ENCODE measurements at places on chromosomes 16 and 17.

DNA sequence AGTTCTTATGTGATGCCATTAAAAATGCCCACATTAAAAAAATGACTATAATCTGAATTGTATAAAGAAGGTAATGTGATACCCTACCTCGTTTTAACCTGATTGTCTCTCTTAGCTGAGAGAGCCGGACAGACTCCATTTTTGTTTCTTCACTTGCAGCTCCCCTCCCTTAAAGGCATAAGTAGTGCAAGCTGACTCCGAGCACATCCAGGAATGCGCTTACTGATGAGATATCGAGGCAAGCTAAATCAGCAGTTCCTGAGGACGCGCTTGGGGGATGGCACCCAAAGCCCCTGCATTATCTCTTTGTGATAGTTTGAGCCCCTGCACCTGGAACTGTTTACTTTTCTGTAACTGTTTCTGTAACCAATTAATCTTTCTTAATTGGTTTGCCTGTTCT lies 6.3 kb downstream of the KRT24 start:
- H3K4me3 ChIP-seq = no peak overlapping the region
- peaks cover 5% of the 10 kb centered on the region for H3K27me3 ChIP-seq
- no peaks in the 10 kb centered on the region for H3K4me1 ChIP-seq
- H3K27ac ChIP-seq = no peak overlapping the region

DNA sequence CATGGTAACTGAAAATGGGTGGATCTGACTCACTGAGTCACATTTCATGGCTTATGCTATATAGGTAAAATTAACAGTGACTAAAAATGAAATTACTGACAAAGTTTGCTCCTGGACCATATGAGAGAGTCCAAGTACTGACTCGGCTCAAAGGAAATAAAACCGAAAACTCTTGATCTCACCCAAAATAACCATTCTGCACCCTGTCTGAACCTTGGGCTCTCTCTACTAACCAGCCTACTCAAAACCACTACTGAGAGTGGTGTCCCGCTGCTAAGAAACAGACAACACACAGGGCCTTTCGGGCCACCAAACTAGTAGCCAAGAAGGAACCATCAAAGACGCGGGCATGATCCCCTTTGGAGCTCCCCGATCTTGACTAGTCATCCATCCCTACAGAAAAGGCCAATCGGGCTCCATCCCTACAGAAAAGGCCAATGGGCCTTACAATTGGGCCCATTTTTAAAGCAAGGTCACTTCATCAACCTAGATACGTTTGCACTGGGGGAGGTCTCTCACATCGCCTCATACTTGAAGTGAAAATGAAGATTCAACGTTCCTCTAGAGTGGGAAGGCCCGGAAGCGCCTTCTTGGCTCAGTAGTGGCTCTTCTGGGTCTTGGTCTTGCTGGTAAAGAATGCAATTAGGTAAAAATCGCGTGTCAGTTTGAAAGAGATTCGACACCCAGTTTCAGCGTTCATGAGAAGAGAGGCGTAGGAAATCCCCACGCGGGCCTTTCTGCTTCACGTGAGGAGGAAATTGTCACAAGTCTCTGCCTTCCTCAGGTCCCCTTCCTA lies 720 bp upstream of the ZPBP2 start:
- H3K4me1 ChIP-seq = no peaks in the 10 kb centered on the region
- H3K27me3 ChIP-seq = peaks cover 43% of the 10 kb centered on the region
- no peak overlapping the region for H3K4me3 ChIP-seq
- no peaks in the 10 kb centered on the region for H3K36me3 ChIP-seq
- no peak overlapping the region for H3K27ac ChIP-seq
- DNase-seq = no peak

DNA sequence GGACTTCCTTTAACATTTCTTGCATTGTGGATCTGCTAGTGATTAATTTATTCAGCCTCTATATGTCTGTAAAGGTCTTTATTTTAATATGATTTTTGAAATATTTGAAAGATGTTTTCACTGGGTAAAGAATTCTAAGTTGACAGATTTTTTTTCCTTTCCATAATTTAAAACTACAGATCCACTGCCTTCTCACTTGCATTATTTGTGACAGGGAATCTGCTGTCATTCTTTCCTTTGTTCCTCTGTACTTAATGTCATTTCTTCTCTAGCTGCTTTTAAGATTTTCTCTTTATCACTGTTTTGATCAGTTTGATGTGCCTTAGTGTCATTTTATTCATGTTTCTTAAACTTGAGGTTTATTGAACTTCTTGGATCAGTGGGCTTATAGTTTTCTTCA lies 159.9 kb downstream of the CYB561 start:
- peaks cover 26% of the 10 kb centered on the region for H3K4me1 ChIP-seq
- no peak overlapping the region for H3K27ac ChIP-seq
- no peaks in the 10 kb centered on the region for H3K27me3 ChIP-seq
- DNase-seq = no peak
- H3K4me3 ChIP-seq = no peak overlapping the region

- no peak for DNase-seq
- H3K27me3 ChIP-seq = no peaks in the 10 kb centered on the region
- peaks cover 62% of the 10 kb centered on the region for H3K36me3 ChIP-seq
- peak overlapping the region; percentile 89 for H3K27ac ChIP-seq
- H3K4me1 ChIP-seq = peaks cover 39% of the 10 kb centered on the region
- H3K4me3 ChIP-seq = no peak overlapping the region
Measured at GRCh38 chr16:28196387-28196987, 15.3 kb downstream of the XPO6 start.

DNA sequence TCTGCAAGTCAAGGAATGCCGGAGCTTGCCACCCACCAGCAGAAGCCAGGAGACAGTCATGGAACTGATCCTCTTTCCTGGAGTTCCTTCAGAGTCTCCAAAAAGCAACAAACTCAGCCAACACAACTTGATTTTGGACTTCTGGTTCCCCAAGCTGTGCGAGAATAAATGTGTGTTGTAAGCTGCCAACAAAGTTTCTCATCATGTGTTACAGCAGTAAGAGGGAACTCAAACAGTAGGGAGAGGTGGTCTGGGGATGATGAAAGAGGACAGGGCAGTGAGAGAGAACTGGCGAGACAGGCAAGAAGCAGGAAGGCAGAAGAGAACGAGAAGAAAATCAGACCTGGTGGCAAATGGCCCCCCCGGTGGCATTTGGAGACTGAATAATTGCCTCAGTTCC lies 204.9 kb downstream of the MAF start:
- no peak overlapping the region for H3K27ac ChIP-seq
- H3K4me1 ChIP-seq = no peaks in the 10 kb centered on the region
- no peak overlapping the region for H3K4me3 ChIP-seq
- DNase-seq = no peak
- H3K36me3 ChIP-seq = no peaks in the 10 kb centered on the region
- H3K27me3 ChIP-seq = peaks cover 16% of the 10 kb centered on the region

- peak; percentile 41 for DNase-seq
- H3K36me3 ChIP-seq = no peaks in the 10 kb centered on the region
- H3K4me3 ChIP-seq = no peak overlapping the region
- H3K4me1 ChIP-seq = peaks cover 9% of the 10 kb centered on the region
- no peak overlapping the region for H3K27ac ChIP-seq
- H3K27me3 ChIP-seq = no peaks in the 10 kb centered on the region
Measured at GRCh38 chr17:50267074-50267841, 7.0 kb upstream of the TMEM92 start.

GRCh38 chr16:10609402-10609774 lies 29.0 kb upstream of the EMP2 start:
- peaks cover 11% of the 10 kb centered on the region for H3K4me1 ChIP-seq
- H3K27me3 ChIP-seq = no peaks in the 10 kb centered on the region
- no peaks in the 10 kb centered on the region for H3K36me3 ChIP-seq
- no peak for DNase-seq

DNA sequence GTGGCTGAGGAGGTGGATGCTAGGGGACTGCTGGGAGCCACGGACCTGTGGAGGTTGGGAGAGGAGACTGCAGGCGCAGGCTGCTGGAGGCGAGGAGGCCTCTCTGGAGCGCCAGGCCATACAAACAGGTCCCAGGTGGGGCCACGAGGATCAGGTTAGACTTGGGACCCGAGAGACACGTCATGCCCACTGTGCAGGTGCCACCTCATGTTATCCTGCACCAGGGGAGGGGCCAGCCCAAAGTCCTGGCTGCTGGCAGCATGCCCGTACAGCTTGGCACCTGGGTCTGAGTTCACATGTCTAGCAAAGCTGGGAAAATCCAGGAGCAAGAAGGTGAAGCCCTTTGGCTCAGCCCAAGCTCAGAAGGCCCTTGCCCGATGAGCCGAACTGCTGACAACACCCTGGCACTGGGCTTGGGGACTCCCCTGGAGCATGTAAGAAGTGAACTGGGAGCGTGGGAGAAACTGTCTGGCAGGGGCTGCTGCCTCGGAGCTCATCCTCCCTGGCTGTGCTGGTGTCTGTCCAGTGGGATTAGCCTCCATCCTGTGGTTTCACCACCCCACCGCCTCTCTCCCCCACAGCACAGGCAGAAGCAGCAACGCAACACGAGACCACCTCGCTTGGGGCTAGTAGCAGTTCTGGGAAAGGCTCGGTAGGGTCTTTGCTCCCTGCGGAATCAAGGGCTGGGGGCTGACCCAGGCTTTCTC lies 5.3 kb downstream of the ARHGDIA start:
- H3K4me3 ChIP-seq = no peak overlapping the region
- peak; percentile 75 for DNase-seq
- peaks cover 73% of the 10 kb centered on the region for H3K36me3 ChIP-seq
- peaks cover 23% of the 10 kb centered on the region for H3K4me1 ChIP-seq

GRCh38 chr16:50588276-50588675 lies 40.1 kb downstream of the NKD1 start:
- DNase-seq = no peak
- no peaks in the 10 kb centered on the region for H3K4me1 ChIP-seq

DNA sequence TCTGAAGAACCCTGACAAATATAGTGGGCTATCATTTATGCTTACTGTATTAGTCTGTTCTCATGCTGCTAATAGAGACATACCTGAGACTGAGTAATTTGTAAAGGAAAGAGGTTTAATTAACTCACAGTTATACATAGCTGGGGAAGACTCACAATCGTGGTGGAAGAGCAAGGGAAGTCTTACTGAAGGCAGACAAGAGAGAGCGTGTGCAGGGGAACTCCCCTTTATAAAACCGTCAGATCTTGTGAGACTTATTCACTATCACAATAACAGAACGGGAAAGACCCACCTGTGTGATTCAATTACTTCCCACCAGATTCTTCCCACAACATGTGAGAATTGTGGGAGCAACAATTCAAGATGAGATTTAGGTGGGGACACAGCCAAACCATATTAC lies 526.8 kb upstream of the GOT2 start:
- no peaks in the 10 kb centered on the region for H3K36me3 ChIP-seq
- H3K4me3 ChIP-seq = no peak overlapping the region
- no peak for DNase-seq

- no peaks in the 10 kb centered on the region for H3K36me3 ChIP-seq
- H3K4me1 ChIP-seq = peaks cover 16% of the 10 kb centered on the region
- no peak overlapping the region for H3K27ac ChIP-seq
- H3K27me3 ChIP-seq = no peaks in the 10 kb centered on the region
- DNase-seq = no peak
Measured at GRCh38 chr17:66548659-66549310, 246.4 kb downstream of the PRKCA start.

- no peaks in the 10 kb centered on the region for H3K27me3 ChIP-seq
- H3K4me3 ChIP-seq = no peak overlapping the region
- no peaks in the 10 kb centered on the region for H3K36me3 ChIP-seq
- H3K27ac ChIP-seq = peak overlapping the region; percentile 79
- no peak for DNase-seq
- peaks cover 56% of the 10 kb centered on the region for H3K4me1 ChIP-seq
Measured at GRCh38 chr17:41518031-41518430, 659 bp downstream of the KRT15 start.

DNA sequence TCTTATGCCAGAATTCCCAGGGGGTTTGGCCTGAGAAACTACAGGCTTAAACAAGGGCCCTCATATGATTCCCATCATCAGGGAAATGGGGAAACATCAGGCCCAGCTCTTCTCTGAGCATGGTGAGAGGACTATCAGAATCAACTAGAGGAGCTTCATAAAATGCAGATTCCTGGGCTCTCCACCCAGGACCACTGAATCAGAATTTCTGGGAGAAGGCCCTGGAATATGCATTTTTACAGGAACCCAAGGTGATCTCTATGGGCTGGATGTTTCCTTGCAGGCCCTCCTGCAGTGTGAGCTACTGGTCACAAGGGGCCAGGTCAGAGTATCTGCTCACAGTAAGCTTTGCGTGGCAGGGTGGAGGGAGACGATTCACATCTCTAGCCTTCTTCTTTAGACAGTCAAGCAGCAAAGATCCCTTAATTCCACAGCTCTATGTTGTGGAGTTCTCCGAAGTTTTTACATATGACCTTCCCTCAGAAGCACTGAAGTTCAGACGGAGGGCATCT lies 38.8 kb upstream of the HOXB13 start:
- no peak for DNase-seq
- no peaks in the 10 kb centered on the region for H3K36me3 ChIP-seq
- H3K27me3 ChIP-seq = no peaks in the 10 kb centered on the region
- no peak overlapping the region for H3K27ac ChIP-seq
- H3K4me1 ChIP-seq = no peaks in the 10 kb centered on the region
- H3K4me3 ChIP-seq = no peak overlapping the region

- peaks cover 56% of the 10 kb centered on the region for H3K36me3 ChIP-seq
- H3K4me1 ChIP-seq = peaks cover 5% of the 10 kb centered on the region
- no peaks in the 10 kb centered on the region for H3K27me3 ChIP-seq
- DNase-seq = peak; percentile 11
- no peak overlapping the region for H3K27ac ChIP-seq
Measured at GRCh38 chr17:73211745-73212144, 18.9 kb downstream of the COG1 start.

DNA sequence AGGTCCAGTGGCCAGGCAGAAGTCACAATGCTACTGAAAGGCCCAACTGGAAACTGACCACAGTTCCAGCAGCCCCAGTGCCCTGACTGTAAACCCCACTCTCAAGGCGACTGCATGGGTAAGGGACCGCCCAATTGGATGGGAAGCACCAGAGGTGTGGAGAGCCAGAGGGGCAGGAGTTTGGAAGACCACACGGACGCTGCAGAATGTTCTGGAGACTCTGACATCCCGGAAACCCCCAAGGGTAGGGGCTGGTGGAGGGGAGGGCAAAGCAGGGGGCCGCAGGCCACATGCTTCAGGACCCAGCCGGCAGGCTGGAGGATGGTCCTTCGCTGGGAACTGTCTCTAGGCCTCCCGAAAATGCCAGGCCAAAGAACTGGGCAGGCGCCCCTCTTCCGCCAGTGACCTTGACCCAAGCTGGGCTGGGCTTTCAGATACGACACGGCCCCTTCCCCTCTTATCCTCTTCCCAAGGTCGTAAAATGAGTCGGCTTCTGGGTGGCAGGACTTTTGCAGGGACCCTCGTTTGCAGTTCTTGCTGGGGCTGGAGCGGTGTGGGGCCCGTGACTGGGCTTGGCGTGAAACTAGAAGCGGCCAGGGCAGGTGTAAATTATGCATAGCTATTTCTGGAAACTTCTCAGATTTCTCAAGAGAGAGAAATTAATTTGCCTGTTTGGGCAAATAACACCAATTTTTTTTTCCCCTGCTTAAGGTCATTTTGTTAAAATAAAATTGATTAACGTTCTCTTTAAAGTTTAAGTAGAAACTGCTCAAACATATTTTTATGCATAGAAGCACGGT lies 110.2 kb downstream of the C16orf78 start:
- H3K4me3 ChIP-seq = no peak overlapping the region
- no peaks in the 10 kb centered on the region for H3K4me1 ChIP-seq
- DNase-seq = peak; percentile 29
- no peaks in the 10 kb centered on the region for H3K36me3 ChIP-seq

Measured in RWPE2 (cell line).